Inflammatory macrophage treated with lipopolysaccharide for 1 hour (primary cell): ENCODE measurements at places on chromosomes 5 and 9.

- DNase-seq = no peak
These were observed 23.9 kb upstream of the KDM4C start for GRCh38 chr9:6733831-6734230.

DNA sequence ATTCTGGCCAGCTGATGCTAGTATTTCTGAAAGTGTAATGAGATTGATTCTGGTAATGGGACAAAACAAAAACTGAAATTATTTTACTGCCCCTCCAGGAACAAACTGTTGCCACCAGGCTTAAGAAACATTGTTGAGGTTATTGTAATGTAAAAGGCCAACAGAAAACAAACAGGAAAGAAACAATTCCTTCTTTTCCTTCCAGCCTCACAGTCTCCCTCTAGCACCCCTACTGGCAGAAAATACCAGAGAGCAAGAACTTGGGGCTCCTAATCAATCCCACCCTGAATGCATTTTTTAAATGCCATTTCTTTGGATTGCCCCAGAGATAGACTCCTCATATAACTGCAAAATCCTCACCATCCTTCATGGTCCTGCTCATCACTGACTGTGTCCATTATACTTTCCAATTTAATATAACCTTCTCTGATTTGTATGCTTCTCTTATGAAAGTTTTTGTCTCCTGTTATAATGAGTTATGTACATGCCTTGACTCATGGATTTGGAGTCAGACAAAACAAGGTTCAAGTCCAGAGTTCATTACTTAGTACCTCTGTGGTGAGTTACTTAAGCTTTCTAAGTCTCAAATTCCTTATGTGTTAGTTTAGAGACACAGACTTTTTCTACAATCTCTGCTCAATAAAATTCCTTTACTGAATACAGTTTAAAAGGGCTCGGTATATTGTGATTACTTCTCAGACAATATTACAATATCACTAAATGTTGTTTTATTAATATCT is 157.9 kb upstream of the FBN2 start:
- DNase-seq = no peak

GRCh38 chr5:142884029-142884428 is 113.9 kb downstream of the ARHGAP26 start:
- DNase-seq = no peak

DNA sequence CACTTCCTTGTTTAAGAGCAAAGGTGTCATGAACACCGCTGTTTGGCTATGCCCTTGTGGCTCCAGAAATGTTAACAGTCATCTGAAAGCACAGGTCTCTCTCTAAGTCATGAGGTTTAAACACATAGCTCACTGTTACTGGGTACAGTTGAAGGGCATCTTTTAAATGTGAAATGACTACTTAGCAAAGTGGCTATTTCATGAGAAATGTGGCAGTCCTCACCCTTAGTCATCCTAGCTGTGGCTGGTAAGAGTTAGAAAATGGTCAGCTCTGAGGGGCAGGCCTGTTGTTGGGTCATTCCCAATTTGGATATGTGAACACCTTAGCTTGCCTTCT is 24.2 kb upstream of the TMEM171 start:
- DNase-seq = no peak

- DNase-seq = peak; percentile 50
These were observed 22.2 kb upstream of the CEP78 start for GRCh38 chr9:78213712-78214111.

DNA sequence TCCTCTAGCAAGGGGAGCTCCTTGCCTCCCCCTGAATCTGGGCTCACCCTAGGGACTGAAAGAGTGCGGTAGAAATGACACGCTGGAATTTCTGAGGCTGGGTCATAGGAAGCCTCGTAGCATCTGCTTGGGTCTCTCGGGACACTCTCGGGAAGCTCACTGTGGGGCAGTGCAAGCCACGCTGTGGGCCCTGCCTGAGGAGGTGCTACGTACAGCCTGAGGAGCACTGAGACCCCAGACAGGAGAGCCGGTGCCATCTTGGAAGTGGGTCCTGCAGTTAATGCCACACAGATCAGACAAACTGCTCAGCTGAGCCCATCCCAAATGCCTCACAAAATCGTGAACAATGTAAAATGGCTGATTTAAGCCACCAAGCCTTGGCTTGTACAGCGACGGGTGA is 1.8 kb downstream of the MRPL36 start:
- no peak for DNase-seq

DNA sequence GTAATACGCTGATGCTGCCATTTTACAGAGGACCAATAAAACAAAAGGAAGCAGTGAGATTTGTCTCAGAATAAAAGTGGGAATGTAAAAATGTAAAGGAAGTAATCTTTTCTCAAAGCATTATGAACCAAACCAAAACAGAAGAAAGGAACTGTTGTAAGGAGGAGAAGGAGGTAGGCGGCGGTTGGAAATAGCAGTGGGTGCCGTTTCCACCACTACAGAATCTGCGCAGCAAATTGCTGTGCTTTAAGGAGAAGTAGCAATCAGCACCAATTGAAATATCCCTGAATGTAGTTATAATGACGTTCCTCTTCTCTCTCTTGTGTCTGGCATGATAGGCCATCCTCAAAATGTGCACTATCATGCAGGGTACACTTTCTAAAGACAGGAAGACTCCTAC is 455.1 kb upstream of the TLE4 start:
- DNase-seq = no peak

DNA sequence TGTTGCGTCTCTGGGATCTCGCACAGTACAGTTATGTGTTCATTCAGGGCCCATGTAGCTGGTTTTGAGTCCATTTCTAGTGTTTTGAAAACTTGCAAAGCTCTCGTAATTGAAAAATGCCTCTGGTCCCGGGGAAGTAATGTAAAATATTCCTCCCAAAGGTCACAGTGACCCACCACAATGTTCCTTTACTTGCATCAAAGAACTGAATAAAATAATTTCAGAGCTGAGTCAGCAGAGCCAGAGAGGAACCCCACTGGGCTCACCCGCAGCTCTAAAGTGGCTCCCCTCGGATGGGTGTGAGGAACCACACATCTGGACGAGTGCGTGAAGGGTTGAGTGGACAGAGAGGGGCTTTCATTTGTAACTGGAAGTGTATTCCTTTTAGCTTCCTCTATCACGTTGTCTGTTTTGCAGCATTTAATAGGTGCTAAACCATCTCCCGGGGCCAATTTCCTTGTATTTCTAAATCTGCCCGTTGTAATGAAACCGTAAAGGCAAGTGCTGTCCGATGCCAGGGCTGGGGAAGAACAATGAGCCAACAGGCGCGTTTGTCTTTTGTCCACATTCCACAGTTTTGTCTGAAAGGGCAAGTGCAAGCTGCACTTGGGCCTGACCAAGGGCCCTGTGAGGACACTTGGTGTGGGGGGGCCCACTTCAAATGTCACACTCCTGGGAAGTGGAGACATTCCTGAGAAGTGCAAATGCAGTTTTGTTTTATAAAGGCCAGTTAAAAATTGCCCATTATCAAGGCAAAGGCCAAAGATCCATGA is 29.9 kb downstream of the COL5A1 start:
- DNase-seq = no peak

DNA sequence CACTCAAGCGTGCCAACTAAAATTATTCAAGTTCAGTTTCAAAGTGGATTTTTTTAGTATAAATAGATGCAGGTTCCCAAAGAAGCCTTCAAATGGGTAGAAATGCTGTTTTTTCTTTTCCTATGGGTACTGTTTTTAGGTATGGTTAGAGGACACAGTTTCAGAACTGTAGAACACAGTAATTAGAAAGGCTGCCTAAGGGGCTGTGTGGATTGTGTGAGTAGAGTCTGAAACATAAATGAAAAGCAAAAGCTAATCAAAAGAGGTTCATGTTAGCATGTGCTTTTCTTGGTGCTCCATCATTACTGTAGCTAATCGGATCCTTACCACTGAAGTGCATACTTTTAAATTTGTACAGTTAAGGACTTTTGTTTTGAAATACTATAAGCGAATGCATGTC is 85.3 kb downstream of the ZSWIM6 start:
- no peak for DNase-seq

DNA sequence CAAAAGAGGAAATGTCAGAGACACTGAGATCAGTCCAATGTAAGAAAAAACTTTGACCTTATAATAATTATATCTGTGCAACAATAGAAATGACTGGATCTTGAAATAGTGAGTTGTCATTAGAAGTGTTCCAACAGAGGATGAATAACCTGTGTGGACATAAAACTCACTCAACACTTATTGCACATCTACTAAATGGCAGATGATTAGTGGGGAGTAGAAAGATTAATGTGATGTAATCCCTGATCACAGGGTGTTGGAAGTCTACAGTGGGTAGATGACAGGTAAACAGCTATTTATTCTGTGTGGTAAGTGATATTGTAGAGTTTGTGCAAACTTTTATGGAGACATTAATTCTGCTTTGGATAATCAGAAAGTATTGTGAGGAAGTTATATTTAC is 177.3 kb upstream of the HMHB1 start:
- DNase-seq = no peak

DNA sequence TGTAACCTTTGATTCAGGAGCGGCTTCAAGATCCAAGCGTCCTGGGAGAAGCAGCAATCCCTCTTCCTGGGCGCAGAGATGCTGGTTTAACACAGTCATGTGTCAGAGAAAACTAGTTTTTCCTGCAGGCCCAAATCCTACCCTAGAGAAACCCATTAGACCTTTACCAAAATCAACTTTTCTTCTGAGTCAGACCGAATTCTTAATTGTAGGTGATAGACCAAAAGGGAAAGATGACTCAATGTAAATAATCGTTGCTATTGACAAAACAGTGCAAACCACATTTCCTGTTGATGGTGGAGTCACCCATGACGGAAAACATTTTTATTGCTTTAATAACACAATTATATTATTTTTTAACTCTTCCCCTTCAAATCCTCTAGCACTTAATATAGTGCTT is 40.1 kb downstream of the SLC1A1 start:
- no peak for DNase-seq

GRCh38 chr9:18775930-18776329 is 257.1 kb downstream of the SAXO1 start:
- DNase-seq = no peak

GRCh38 chr5:79407591-79407990 is 106.3 kb downstream of the HOMER1 start:
- DNase-seq = no peak

- DNase-seq = peak; percentile 62
These were observed 43.9 kb downstream of the ZNF608 start for GRCh38 chr5:124702525-124702924.

GRCh38 chr5:168390491-168390890 is 95.8 kb upstream of the RARS1 start:
- DNase-seq = no peak

GRCh38 chr5:72210888-72211678 is 103.8 kb downstream of the MAP1B start:
- no peak for DNase-seq

DNA sequence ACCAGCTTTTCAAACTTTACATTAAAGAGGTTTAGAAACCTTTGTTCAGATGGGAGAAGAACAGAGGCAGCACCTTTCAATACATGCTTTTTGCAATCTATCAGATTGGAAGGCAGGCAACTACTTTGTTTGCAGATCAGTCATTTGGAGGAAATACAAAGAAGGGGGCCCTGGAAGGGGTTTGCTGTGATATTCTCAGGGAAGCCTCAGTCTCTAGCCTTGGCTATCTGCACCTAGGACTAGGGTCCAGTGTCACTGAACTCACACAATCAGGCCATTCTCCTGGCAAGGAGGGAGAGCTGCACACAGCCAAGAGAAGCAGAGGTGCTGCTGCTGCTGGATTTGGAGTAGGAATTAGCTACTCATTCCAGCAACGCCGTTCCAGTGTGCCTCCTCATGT is 79.5 kb downstream of the CRB2 start:
- no peak for DNase-seq

GRCh38 chr9:5085993-5086392 is 99.4 kb downstream of the INSL6 start:
- DNase-seq = no peak

- DNase-seq = no peak
These were observed 48.2 kb upstream of the ENTREP1 start for GRCh38 chr9:69276775-69277174.

DNA sequence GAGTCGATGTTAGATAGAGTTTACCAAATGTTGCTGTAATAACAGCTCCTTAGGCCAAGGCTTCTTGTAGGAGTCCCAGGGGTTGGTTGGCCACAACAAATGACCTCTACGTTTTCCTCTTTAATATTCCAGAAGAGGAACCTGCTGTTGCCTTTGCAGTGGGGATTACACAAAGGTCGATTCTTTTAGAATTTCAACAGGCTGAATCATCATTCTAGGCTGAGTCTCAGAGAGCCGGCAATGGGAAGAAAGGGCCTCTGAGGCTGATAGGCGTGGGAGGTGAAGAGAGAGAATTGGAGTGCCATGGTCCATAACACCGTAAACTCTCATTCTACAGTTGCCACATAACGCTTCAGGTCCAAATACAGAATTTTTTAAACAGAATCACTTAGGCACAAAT is 405.9 kb upstream of the DAP start:
- peak; percentile 32 for DNase-seq

GRCh38 chr5:135053989-135054388 is 20.0 kb upstream of the PITX1 start:
- DNase-seq = no peak

- peak; percentile 32 for DNase-seq
These were observed 3.6 kb downstream of the GOLPH3 start for GRCh38 chr5:32170303-32171151.

DNA sequence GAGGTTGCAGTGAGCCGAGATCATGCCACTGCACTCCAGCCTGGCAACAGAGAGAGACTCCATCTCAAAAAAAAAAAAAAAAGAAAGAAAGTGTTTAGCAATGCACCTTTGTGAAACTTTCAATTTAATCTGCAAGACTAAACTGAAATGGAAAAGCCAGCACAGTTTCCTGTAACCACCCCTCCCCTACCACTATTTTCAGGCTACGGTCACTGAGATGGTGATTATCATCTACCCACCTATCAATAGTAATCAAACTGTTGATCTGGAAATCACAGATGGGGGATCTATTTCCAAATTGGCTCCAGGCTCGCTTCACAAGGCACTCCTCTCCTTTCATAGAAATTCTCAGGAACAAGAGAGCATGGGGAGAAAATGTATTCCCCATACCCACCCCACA is 30.6 kb upstream of the IL7R start:
- DNase-seq = no peak

DNA sequence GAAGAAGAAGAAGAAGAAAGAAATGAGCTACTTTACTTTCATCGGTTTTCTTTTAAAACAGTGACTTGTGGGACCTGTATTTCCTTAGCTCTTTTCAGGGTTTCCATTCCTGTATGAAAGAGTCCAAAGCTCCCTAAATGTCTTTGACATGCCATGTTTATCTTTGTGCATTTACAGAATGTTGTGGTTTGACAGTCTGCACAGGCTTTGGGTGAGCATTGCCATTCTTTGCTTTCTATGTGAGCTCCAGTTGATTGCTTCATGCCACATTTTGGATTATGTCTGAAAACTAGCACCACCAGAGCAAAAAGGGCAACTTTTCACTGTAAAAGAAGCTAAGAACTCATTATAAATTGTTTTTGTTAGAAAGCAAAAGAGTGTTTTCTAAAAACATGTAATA is 733.4 kb downstream of the TLE4 start:
- DNase-seq = no peak

- no peak for DNase-seq
These were observed 241.4 kb downstream of the ARHGAP26 start for GRCh38 chr5:143011585-143011984.

- DNase-seq = no peak
These were observed 35.2 kb downstream of the OR2K2 start for GRCh38 chr9:111294691-111295451.

- no peak for DNase-seq
These were observed 53.5 kb upstream of the TJP2 start for GRCh38 chr9:69120380-69121154.

GRCh38 chr9:85511746-85512145 is 230.0 kb downstream of the AGTPBP1 start:
- no peak for DNase-seq
